ENCODE measurements at places on chromosomes 11 and 22.
A peak's percentile ranks its signal among the peaks of the same experiment; 100 is the strongest.

DNA sequence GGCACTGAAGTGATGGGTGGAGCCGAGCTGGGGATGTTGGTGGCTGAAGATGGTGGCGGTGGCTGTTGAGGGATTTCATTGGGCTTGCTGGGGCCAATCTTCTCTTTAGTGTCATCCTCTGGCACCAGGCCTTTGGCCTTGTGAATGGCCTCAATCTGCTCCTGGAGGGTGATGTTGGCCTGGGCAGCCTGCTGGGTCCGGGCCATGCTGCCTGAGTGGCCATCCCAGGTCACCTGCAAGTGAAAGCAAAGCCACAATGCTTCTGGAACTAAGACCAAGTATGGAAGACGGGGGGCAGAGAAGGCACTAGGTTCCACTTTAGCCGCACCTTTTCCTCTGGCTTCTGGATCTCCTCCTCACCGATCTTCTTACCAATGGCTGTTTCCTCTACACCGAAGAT, 12.1 kb upstream of the TBC1D10A start:
- DNase-seq = no peak

DNA sequence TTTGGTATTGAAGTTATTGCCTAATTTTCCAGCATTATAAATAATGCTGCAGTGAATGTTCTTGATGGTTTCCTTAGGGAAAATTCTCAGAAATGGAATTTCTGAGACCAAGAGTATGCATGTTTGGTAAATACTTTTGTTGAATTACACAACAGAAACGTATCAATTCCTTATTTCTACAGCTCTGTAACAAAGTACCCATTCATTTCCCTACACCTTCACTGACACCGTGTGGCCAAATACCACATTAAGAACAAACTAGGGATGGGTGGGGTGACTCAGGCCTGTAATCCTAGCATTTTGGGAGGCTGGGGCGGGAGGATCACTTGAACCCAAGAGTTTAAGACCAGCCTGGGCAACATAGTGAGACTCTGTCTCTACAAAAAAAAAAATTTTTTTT, 21.8 kb downstream of the MCAM start:
- DNase-seq = no peak

DNA sequence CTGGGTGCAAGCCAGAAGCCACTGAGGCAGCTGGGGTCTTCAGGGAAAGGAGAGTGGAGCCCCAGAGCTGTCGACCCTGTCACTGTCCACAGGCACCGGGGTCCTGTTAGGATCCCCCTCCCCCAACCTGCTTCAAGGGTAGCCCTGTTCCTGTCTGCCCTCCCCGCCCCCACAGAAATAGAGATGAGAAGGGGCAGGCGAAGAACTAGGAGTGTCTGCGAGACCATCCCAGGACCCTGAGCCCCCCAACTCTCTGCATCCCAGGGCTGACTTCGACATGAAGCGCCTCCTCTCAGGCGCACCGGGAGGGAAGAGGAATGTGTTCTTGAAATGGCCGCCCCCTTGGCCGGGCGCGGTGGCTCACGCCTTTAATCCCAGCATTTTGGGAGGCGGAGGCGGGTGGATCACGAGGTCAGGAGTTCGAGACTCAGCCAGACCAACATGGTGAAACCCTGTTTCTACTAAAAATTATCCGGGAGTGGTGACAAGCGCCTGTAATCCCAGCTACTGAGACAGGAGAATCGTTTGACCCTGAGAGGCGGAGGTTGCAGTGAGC, 607 bp upstream of the ZNF70 start:
- DNase-seq = no peak

- no peak for DNase-seq
Measured at GRCh38 chr22:38186429-38186828, 4.8 kb upstream of the PLA2G6 start.

DNA sequence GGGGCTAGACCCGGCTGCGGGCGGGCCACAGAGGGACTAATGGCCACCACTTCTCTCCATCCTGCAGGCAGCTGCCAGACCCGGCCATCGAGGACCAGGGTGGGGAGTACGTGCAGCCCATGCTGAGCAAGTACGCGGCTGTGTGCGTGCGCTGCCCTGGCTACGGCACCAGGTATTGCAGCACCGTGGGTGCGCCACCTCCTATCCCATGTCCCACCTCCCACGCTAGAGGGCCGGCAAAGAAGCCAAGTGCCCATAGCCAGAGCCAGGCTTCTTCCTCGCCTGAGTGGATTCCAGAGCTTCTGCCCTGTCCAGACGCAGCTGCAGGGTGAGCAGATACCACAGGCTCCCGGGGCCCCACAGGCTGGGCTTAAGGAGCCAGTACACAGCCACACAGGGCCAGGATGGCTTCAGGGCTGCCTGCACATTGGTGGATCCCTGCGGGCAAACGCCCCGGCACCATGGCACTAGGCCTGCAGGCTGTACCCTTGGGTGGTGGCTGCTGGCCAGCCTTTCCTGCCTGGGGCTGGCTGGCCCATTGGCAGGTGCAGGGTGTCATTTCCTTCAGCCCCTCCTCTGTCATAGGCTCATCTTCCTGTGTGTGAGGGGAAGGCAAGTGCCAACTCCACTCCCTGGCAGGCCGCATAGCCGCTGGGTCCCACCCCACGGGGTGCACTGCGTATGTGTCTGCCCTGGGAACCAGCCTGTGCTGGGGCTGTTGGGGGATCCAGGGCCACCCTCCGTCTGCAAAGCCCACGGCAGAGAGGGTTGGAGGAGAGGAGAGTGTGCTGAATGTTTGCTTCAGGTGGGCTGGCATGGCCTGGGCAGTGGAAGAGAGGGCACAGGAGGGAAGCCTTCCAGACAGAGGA, 16.5 kb upstream of the DGCR8 start:
- no peak for DNase-seq

- peak; percentile 12 for DNase-seq
Measured at GRCh38 chr11:109769858-109770257, 323.3 kb upstream of the ZC3H12C start.

- DNase-seq = no peak
Measured at GRCh38 chr22:41522813-41523212, 21.5 kb downstream of the POLR3H start.

- DNase-seq = no peak
Measured at GRCh38 chr22:46075764-46076531, 74.4 kb upstream of the PPARA start.

GRCh38 chr22:25704701-25705100, 37.3 kb upstream of the MYO18B start:
- DNase-seq = no peak

DNA sequence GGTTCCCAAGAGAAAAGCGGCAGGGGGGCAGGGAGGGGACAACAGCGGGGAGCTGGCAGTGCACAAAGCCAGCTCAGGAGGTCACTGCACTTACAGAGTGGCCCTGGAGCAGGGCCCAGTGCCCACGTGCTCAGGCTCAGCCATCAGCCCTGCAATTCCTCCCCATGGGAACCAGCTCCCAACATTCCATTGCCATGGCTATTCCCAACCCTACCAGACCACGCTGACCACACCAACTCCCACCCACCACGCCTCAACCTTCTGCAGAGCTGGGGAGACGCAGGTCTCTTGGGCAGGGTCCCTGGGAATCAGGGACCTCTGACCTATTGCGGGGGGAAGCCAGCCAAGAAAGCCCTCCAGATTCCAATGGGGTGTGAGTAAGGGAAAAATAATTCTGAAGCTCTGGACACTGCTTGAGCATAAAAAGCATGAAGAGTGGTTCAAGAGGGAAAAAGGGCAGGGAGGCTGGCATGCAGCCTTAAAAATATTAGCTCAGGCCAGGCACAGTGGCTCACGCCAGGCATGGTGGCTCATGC, 38.3 kb upstream of the TFIP11 start:
- DNase-seq = peak; percentile 34

DNA sequence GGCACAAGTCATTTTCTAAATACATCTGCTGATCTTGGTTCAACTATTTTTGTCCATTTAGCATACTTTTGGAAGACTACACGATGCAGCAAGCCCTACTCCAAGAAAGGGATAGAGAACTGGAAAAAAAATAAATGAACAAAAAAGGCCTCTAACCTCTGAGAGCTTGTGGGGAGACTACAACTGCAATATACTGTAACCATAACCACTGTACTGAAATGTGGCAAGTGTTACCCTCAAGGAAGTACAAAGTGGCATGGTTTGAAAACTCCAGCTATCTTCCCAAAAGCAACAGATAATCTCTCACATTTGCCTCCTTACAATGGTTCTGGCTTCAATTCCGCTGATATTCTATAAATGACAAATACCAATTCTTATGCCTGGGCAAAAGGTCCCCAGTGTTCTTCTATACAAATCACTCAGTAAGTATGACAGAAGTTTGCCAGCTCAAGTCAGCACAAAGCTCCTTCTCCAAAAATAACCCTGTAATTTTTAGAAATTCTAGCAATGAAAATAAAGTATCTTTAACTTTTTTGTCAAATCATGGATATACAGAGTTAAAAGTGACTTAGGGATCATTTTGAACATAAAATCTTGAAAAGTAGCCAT, 22.9 kb downstream of the AMBRA1 start:
- DNase-seq = no peak

GRCh38 chr11:90756617-90757016, 533.8 kb upstream of the CHORDC1 start:
- DNase-seq = no peak
